ENCODE measurements at places on chromosomes 5 and 9.

DNA sequence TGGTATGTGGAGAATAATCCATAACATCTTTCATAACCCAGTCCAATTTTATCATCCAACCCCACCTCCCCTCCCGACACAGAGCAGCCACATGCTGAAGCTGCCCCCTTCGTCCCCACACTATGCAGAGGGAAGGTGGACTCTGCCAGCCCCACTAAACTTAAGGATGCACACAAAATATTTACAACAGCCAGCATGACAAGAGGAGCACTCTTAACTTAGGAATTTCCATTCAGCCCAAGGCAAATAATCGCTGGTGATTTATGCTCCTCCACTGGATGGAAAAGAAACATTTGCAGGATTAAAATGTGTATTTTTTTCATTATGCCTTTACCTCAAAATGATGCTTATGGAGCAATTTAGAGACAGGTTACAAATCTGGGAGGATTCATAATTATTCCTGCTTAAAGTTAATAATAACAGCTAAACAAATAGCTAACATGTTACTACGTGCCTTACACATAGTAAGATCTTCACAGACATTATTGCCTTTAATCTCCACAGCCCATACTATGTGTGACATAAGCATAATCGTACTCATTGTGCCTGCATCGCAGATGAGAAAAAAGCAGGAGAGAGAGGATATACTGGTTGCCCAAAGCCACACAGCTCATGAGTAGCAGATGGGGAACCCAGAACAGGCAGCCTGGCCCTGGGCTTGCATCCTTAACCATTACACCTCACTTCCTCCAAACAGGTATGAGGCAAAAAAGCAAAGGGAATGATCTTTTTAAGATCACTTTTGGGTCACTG lies 92.6 kb downstream of the GLIS3 start:
- no peak for DNase-seq

GRCh38 chr9:109107402-109108240 lies 12.1 kb downstream of the TMEM245 start:
- DNase-seq = no peak

- DNase-seq = no peak
These were observed 71.0 kb upstream of the GPBP1 start for GRCh38 chr5:57102905-57103255.

DNA sequence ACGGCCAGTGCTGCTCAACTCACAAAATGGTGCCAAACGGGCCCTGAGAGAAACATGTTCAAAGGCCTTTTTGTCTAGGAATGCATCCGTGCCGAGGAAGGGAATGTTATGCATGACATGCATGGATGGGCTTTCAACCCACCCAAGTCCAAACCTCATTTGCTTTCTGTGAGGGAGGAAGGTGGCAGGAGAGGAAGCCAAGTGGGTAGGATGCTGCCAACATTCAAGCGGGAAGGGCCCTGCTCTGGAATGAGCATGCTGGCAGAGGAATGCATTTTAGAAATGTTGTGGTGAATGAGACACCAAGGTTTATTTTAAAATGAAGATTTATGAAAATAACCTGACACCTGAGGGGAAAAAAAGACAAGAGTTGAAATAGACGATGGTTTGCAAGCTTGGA lies 479.1 kb downstream of the CCDC171 start:
- DNase-seq = no peak

DNA sequence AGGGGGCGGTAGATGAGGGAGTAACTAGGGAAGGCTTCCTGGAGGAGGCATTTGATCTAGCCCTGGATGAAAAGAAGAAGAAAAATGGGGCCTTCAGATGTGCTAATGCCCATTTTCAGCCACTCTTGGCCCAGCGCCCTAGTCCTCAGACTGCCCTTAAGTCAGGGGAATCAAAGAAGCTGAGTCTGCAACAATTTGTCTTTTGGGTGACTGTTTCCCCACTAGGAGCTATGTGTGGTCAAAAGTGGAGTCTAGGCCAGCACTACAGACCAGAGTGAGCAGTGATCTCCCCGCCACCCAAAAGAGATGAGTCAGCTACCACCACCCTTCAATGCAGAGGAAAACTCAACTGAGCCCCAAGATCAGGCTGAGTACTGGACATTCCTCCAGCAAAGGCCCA lies 542.1 kb downstream of the BNC2 start:
- DNase-seq = no peak

- DNase-seq = no peak
These were observed 788.9 kb upstream of the GRAMD2B start for GRCh38 chr5:125634216-125634835.

DNA sequence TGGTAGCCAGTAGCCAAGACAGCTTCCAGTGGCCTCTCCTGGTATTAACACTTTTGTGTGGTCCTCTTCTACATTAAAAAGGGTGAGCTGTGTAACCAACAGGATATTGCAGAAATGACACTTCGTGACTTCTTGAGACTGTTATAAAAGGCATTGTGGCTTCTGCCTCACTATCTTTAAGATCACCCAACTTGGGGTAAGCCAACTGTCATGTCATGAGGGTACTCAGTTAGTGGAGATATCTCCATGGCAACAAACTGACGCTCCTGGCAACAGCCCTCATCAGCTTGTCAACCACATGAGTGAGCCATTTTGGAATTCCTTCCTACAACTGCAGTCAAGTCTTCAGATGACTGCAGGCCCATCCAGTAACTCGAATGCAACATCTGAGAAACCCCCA lies 121.7 kb downstream of the DEPDC1B start:
- DNase-seq = no peak

- DNase-seq = no peak
These were observed 217.9 kb downstream of the SPATA31D1 start for GRCh38 chr9:82206490-82206889.

DNA sequence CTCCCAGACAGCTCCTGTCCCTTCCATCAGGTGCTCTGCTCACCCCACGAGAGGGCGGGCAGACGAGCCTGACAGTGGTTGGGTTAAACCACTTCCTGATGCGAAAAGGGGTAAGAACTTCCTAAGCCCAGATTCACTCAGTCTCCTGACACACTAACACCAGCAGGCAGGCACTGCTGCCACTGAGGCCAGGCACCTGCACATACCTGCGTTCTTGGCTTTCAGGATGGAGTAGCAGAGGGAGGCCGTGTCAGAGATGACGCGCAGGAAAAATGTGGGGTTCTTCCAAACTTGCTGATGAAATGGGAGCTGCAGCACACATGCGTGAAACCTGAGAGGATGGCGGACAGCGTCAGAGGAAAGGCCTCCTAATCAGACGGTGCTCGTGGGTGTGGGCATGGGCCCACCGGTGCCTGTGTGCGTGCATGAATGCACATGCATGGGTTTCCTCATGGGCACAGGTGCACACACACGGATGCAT lies 29.9 kb downstream of the SLC6A18 start:
- DNase-seq = peak; percentile 11

GRCh38 chr5:14112998-14113652 lies 30.0 kb upstream of the TRIO start:
- DNase-seq = no peak

DNA sequence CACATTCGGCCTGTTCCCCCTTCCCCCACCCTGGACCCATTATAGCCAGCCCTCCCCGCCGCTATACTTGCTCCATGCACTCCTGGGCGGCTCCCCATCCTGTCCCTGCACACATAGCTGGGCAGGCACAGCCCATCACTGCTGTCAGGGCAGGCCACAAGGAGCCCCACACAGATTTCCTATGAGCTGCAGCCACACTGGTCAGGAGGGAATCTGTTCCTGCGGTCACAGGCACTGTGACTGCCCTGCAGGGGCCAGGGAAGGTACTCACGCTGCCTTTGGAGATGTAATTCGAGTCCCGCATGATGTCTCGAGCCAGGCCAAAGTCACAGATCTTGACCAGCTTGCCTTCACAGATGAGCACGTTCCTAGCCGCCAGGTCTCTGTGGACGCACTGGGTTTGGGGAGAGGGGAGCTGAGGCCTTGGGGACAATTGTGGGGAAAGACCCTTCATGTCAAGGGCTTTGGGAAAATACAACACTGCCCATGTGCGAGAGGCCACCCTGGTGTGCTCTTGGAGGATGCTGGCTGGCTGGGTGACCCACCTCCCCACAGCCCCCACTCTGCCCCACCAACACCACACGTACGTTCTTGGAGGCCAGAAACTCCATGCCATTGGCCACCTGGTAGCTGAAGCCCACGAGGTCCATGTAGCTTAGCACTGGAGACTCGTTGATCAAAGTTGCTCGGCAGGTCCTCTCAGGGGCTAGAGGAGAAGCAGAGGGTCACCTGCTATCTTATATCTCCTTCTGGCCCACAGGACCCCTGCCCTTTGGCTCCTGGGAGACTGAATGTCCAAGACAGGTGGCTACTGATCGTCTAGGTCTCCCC lies 34.5 kb upstream of the CSF1R start:
- no peak for DNase-seq

GRCh38 chr9:124209774-124210173 lies 48.0 kb upstream of the NEK6 start:
- no peak for DNase-seq

DNA sequence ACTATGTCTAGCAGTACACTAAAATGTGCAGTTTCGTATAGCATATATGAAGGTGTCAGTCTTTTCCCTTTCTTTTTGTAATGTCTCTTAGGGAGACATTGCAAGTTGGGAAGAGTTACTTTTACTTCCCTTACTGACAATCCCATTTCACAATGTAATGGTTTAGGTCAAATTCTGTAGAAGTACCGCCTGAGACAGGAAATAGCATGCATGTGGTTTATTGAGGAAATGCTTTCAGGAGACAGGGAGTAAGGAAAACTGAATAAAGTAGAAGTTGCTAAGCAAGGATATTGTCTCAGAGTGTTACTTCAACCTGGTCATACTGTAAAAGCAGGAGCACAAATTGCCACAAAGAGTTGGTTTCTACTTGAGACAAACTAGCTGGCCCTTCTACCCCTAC lies 32.1 kb upstream of the MSANTD3 start:
- DNase-seq = no peak

- no peak for DNase-seq
These were observed 930 bp downstream of the PRLR start for GRCh38 chr5:35229076-35230037.

GRCh38 chr9:33175649-33176325 lies 8.7 kb upstream of the B4GALT1 start:
- no peak for DNase-seq

GRCh38 chr5:147303976-147304375 lies 69.2 kb downstream of the STK32A start:
- DNase-seq = no peak

DNA sequence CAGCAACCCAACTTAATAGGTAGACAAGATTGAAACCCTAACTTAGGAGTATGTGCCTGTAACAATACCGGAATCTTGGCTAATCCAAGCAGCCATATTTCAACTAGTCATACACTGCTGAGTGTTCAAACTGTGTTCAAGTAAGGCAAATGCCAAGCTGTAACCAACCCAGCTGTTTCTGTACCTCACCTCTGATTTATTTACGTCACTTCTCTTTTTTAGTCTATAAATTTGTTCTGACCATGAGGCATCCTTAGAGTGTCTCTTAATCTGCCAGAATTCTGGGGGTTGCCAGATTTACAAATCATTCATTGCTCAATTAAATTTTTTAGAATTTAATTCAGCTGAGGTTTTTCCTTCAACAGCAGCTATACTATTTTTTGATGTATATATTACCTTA lies 723.2 kb downstream of the CDH18 start:
- DNase-seq = no peak

GRCh38 chr5:59763541-59763940 lies 130.0 kb downstream of the PDE4D start:
- no peak for DNase-seq

- DNase-seq = no peak
These were observed 1424.0 kb upstream of the CDH6 start for GRCh38 chr5:29769474-29769873.

DNA sequence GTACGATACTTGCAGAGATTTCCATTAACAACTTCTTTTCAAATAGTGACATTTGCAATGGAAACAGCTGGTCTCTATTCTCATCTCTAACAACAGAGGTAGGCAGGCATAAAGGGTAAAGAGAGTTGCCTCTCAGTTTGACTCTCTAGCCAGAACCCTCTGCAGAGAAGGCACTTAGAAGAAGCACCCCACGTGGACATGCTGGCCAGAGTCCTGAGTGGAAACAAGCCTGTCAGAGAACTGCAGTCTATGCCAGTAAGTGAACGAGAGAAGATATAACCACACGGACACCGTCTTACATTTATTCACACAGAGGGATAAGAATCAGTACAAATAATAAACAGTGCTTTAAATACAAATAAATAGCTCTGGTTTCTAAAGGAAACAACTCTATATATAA lies 11.0 kb upstream of the LHX6 start:
- DNase-seq = no peak

DNA sequence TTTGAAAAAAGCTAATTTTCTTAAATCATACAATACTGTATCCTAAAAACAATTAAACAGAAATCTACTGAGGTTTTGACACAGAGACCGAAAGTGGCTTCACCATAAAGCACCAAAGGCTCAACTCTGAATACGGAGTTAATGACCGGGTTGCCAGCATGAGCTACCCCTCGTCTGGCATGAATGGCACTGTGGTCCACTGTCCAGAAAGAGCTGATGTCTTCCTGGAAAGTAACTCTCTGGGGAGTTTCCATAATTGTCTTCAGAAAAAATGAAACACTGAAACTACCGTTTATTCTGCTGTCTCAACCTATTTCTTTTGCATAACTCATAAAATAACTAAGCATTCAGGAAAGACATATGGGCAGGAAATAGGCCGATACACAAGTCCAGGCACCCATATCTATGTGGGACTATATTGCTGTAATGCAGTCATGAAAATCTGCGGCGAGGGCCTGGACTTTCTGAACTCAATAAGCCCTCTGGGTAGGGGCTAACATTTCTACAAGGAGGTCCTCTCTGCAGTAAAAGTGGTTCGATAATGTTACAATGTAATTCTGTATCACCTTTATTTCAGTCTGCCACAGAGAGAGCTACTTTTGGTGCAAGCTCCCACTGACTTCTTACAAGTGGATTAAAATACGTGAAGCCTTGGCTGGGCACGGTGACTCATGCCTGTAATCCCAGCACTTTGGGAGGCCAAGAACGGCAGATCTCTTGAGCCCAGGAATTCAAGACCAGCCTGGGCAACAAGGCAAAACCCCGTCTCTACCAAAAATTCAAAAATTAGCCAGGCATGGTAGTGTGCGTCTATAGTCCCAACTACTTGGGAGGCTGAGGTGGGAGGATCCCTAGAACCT lies 52.4 kb downstream of the ANKH start:
- no peak for DNase-seq

GRCh38 chr5:36536616-36537005 lies 69.8 kb upstream of the SLC1A3 start:
- DNase-seq = no peak

DNA sequence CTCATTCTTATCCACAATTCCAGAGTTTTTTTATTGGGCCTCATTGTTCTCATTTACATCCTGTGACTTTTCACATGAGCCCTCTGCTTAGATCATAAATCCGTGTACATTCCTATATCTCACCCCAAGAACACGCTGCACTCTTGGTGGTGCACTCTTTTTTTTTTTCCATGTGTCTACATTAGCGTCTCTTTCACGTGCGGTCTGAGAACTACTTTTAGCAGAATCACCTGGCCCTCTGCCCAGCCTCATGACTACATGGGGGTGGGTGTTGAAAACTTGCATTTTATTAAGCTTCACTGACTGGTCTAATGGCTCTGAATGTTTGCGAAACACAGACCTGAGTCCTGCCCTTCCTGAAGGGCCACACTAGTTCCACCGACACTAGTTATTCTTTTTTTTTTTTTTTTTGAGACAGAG lies 18.6 kb downstream of the C9orf57 start:
- no peak for DNase-seq
